DMS 273 treated with DMSO at 0.1 percent for 48 hours (cell line): ENCODE measurements at places on chromosomes 13 and 19.

GRCh38 chr13:95822303-95822702 is 145.4 kb downstream of the DNAJC3 start:
- DNase-seq, result no peak

GRCh38 chr13:44133626-44134025 is 240.0 kb upstream of the SERP2 start:
- no peak for DNase-seq

DNA sequence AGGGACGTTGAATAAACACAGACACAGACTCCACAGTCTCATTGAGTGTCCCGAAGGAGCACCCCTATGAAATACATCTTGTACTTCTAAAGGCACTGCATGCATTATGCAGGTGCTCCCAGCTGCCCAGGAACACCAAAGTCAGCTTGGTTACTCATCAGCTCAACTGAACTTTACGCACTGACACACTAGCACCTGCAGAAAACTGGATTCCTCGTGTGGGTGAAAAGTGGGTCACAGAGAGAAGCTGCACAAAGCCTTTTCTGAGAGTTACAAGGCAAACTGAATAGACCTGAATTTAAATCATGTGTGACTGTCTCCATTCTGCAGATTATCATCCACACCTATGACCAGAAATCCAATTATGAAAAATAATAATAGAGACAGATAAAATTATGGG is 527.5 kb upstream of the NBEA start:
- no peak for DNase-seq

DNA sequence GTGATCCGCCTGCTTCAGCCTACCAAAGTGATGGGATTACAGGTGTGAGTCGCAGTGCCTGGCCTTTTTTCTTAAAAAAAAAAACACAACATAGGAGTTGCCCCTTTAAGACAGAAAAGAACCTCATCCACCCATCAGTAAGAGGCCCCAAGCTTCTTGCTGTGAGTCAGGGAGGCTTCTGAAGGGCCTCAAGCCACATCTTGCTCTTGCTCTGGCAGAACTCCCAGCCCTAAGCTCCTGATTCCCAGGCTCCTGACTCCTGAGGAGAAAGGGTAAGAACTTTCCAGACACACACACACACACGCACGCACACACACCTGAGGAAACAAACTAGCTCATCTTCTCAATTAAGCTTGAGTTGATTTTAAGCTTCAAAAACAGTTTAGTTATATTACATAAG is 6.9 kb downstream of the ETFB start:
- DNase-seq, result no peak

- DNase-seq, result no peak
Measured at GRCh38 chr19:35552534-35553384, 7.3 kb downstream of the TMEM147 start.

GRCh38 chr13:87553142-87553541 is 118.0 kb upstream of the SLITRK5 start:
- no peak for DNase-seq

DNA sequence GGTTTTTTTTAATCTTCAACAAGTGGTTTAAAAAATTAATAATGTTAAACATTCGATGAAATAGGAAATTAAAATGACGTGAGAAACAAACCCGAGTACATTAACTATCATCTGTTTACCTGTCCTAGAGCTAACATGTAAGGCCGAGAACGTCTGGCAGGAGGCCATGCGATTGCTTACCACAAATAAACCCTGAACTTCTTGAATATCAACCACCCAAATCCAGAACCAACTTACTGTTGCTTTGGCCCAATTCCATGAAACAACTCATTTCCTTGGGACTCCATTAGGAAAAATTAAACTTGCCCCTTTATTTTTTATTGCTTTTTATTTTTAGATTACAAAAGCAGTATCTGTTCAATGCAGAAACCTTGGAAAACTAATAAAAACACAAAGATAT is 228.9 kb upstream of the IRS2 start:
- no peak for DNase-seq

DNA sequence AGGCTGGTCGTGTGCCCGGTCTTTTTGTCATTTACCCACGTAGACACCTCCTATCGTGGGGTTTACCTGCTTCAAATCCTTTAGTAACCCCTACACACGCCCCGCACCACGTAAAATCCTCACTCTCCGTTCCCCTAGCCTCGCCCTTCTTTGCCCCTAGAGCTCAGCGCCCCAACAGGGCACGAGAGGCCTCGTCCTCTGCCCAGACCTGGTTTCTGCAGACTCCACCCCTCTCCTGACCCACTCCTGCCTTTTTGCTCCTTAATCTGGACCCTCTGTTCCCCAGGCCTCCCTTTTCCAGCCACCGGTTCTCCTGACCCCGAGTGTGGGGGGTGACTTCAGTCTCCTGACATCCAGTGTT is 412 bp downstream of the ZNF528 start:
- no peak for DNase-seq

DNA sequence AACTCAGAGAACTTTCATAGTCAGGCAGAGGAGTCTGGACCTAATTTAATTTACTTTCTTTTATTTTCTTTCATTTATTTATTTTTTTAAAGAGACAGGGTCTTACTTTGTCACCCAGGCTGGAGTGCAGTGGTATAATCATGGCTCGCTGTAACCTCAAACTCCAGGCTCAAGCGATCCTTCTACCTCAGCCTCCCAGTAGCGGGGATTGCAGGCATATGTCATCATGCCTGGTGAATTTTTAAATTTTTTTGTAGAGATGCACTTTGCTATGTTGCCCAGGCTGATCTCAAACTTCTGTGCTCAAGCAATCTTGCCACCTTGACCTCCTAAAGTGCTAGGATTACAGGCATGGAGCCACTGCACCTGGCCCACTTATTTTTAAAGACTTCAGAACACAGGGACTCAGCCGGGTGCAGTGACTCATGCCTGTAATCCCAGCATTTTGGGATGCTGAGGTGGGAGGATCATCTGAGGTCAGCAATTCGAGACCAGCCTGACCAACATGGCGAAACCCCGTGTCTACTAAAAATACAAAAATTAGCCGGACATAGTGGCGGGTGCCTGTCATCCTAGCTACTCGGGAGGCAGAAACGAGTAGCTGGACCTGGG is 50.6 kb downstream of the KLF5 start:
- DNase-seq, result no peak

GRCh38 chr13:77460195-77460594 is 75.3 kb upstream of the SCEL start:
- DNase-seq, result no peak

DNA sequence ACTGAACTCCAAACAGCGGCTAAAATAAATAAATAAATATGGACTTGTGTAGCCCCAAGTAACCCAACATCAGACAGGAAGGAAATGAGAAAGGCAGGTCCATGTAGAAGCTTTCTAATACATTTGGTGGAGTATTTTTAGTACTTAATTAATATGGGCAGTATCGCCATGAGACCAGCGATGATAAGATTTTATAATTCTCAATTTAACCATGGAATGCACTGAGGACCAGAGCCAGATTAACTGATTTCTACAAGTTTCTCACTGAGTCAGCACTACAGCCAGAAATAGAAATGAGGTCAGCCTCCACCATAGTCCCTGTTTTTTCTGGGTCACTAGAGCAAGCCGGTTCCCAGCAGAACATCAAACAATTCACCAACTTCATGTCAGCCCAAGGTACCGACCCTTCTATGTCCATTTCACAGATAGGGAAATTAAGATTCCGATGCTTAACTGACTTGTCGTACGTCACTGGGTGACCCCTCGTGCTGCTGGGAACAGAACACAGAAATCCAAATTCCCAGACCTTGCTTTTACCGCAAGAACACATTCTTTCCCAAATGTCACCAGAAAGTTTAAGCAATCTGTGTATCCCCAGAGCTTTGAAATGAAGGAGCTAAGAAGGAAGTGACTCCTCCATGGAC is 90.4 kb downstream of the COL4A1 start:
- DNase-seq, result no peak

DNA sequence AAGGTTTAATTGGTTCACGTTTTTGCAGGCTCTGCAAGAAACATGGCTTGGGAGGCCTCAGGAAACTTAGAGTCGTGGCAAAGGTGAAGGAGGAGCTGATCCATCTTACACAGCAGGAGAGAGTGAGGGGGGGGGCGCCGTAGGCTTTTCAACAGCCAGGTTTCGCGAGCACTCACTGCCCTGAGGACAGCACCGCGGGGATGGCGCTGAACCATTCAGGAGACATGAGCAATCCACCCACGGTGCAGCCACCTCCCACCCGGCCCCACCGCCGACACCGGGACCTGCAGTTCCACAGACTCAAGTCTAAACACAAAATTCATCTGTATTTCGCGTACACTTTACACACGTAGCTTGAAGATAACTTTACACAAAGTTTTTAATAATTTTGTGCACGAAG is 73.6 kb downstream of the KDM4B start:
- DNase-seq, result no peak

DNA sequence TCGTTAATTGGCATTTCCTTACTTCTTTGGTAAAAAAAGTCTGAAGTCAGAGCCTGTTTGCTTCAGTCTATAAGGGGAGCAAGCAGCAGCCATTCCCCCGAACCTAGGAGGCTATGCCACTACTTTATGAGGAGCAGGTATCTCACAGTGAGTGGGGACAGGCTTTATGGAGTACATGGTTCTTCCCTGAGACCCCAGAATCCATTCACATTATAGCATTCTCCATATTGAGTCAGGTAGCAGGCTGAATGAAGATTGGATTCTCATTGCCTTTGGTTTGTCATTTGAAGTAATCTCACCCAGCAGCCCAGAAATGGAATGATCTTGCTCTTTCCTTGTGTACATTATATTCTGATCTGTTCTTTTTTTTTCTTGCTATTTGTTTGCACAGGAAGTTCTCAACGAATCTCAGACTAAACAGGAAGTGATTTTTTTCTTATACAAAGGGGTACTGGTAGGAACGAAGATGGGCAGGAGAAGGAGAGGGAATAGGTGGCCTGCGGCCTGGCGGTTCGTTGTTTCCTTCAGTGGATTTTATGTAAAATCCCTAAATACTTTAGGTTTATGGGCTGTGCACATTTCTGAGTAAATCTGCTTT is 74.4 kb downstream of the ARHGAP35 start:
- no peak for DNase-seq

- no peak for DNase-seq
Measured at GRCh38 chr13:42384265-42384664, 112.3 kb downstream of the AKAP11 start.

GRCh38 chr19:55228015-55228391 is 560 bp downstream of the TMEM86B start:
- no peak for DNase-seq

- DNase-seq, result no peak
Measured at GRCh38 chr19:1768918-1769644, 15.8 kb downstream of the ONECUT3 start.

GRCh38 chr13:52827839-52828238 is 20.6 kb downstream of the PCDH8 start:
- peak; percentile 92 for DNase-seq

GRCh38 chr19:39825531-39826076 is 8.4 kb downstream of the DYRK1B start:
- no peak for DNase-seq

GRCh38 chr13:106038752-106039151 is 496.7 kb downstream of the EFNB2 start:
- no peak for DNase-seq

- DNase-seq, result no peak
Measured at GRCh38 chr19:3443840-3444694, 36.3 kb downstream of the SMIM24 start.

GRCh38 chr13:76455960-76456359 is 430.2 kb downstream of the KCTD12 start:
- DNase-seq, result no peak

DNA sequence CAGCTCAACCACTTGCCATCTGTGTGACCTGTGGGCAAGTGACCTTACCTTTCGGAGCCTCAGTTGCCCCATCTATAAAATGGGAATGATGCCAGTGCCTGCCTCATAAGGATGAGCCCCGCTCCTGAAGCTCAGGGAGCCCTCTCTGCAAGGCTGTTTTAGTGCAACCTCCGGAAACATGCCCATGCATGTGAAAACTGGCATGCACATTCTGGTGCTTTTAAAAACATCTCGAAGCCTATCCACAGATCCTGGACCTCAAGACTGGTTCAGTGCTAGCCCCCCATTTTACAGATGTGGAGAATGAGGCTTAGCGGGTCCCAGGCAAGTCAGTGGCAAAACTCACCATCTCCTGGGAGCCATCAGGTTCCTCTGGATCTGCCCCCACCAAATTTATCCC is 5.6 kb downstream of the CADM4 start:
- DNase-seq, result no peak

GRCh38 chr19:55488986-55489710 is 912 bp downstream of the SSC5D start:
- no peak for DNase-seq

DNA sequence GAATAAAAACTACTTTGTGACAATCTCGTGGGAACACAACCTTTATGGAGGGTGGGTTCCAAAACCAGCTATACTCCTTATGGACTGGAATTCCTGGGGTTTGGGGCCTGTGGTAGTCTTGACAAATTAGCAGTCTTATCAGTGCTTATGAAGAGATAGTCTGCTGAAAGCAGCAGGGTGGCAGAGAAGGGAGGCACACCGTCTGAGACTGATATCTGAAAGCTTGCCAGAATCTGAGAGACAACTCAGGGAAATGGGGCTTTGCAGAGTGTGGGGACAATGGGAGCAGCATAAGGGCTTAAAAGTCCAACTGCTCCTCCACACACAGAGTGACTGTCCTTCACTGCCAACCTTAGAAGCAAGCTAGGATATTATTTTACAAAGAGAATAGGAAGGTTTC is 95.9 kb downstream of the UGGT2 start:
- DNase-seq, result no peak

DNA sequence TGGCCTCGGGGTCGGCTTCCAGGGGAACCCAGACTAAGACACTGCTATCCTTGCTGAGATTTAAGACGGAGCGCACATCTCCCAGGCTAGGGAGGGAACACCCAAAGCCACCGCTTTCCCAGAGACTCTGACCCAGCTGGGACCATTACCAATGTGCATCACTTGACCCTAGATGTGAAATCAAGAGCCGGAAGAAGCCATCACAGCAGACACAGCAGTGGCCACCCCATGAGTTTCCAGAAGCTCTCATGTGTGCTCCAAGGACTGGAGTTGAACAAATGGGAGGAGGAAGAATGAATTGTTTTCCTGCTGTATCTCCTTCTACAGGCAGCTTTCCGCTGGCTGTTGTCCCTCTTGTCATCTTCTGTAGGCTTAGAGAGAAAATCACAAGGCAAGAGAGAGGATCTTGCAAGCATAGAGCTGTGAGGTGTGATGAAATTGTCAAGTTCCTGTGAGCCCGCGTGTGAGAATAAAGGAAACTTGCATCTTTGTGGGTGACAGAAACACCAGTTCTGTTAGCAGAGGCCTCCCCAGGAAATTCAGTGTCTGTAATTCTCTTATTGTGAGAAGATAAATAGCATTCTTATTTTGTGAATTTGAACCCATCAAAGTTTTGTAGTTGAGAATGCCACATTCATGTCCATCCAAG is 711.8 kb downstream of the UQCRFS1 start:
- DNase-seq, result no peak

DNA sequence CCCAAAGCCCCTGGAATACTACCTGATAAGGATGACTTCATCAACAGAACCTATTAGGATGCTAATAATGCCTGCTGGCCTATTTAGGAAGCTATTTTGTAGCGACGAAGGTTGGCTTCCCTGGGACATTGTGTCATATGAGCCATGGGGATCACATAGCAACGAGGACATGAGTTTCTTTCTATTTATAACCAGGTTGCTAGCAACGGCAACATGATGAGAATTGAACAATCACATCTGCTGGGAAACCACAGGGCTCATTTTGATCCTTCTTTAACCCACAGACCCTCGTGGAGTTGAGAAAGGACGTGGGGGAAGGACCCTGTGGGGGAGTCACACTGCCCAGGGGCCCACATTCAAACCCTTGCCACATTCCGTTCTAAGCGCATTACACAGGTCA is 172.2 kb downstream of the COL4A1 start:
- no peak for DNase-seq
